Left kidney (tissue), 8 donors: ENCODE measurements at places on chromosomes 5 and 9. TPM values are rescaled to one million over a fixed set of nuclear protein-coding genes. Genes with fewer than 3 reads are reported as not detected.

The SLC22A4 gene
- 7.6 TPM for polyA plus RNA-seq

The PDZD2 gene
- 22.1 TPM for polyA plus RNA-seq

The ANKRD34B gene
- polyA plus RNA-seq: 0.32 TPM

The TRUB2 gene
- polyA plus RNA-seq: 37.6 TPM

The ECM2 gene
- 14.9 TPM for polyA plus RNA-seq
